ENCODE measurements at places on chromosomes 11 and 22. TPM values are rescaled to one million over a fixed set of nuclear protein-coding genes. Genes with fewer than 3 reads are reported as not detected.

DNA sequence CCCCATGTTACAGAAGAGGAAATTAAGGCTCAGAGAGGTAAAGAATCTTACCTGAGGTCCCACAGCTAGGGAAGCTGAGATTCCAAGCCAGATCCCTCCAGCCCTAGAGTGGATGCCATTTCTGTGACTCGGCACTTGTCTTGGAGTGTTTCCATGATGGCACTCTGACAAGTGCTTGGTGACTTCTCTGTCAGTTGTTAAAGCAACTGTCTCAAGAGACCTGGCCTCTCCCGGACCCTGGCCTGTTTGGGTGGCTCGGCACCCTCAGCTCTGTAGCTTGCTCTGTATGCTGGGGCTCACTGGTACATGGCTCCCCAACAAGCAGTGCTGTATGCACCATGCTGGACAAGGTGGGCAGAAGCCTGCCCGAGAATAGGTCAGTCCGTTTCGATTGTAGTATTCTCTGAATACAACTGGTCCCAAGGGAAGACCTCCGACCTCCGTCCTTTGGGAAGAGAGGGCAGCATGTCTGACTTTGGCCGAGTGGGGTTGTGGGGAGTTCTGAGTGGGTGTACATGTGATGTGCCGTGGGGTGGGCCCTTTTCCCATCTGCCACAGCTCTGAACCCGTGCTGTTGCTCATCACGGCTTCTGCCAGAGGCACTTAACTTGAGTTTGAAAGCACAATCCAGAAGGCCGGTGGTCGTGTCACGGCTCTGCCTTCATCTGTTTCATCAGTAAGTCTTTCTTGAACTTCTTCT is 12.4 kb downstream of the ACO2 start:
- no peaks in the 10 kb centered on the region for H3K27me3 ChIP-seq
- no peak for DNase-seq
- peak overlapping the region; percentile 32 for H3K27ac ChIP-seq
- H3K4me3 ChIP-seq: no peak overlapping the region

Gene SLC17A6
- total RNA-seq: not detected

GRCh38 chr22:29266564-29267461 is 968 bp downstream of the RHBDD3 start:
- H3K4me1 ChIP-seq: peaks cover 26% of the 10 kb centered on the region
- peak overlapping the region; percentile 89 for H3K4me3 ChIP-seq
- H3K36me3 ChIP-seq: no peaks in the 10 kb centered on the region
- H3K27ac ChIP-seq: peak overlapping the region; percentile 100
- H3K27me3 ChIP-seq: no peaks in the 10 kb centered on the region
- DNase-seq: peak; percentile 55

Gene PRG3
- not detected for total RNA-seq

DNA sequence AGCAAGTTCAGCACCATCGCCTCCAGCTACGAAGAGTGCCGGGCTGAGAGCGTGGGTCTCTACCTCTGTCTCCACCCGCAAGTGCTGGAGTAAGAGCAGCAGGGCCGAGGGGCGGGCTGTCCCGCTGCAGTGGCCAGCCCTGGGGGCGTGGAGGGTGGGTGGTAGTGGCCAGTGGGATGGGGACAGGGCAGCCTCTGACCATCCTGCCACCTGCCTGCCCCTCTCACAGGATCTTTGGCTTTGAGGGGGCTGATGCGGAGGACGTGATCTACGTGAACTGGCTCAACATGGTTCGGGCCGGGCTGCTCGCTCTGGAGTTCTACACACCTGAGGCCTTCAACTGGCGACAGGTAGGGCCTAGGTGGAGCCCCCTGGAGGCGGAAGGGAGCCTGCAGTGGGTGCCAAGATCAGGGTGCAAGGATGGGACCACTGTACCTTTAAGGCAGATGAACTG is 15.0 kb upstream of the BBS1 start:
- H3K27ac ChIP-seq: no peak overlapping the region
- H3K4me1 ChIP-seq: no peaks in the 10 kb centered on the region
- DNase-seq: no peak
- no peaks in the 10 kb centered on the region for H3K27me3 ChIP-seq

GRCh38 chr22:40182231-40182835 is 4.6 kb downstream of the TNRC6B start:
- no peak for DNase-seq
- no peak overlapping the region for H3K4me3 ChIP-seq
- no peak overlapping the region for H3K27ac ChIP-seq
- H3K36me3 ChIP-seq: no peaks in the 10 kb centered on the region

DNA sequence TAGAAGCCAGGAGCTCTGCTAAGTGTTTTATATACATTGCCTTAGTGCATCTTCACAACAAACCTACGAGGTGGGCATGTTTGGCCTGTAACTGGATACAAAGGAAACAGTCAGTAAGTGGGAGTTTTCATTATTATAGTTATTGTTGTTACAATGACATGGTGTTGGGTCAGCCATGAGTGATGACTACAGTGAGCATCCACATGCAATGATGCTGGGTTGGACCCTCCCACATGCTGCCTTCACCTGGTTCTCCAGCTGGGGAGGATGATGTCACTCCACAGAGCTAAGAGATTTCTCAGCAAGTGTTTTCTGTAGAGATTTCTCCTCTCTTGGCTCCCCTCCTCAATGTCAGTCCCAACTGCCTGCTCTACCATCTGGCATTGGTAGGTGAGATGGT is 59.3 kb downstream of the EHF start:
- no peak overlapping the region for H3K27ac ChIP-seq
- H3K4me3 ChIP-seq: no peak overlapping the region
- no peaks in the 10 kb centered on the region for H3K36me3 ChIP-seq
- DNase-seq: no peak

GRCh38 chr11:72744474-72744873 is 7.7 kb downstream of the ARAP1 start:
- no peaks in the 10 kb centered on the region for H3K27me3 ChIP-seq
- no peaks in the 10 kb centered on the region for H3K36me3 ChIP-seq
- H3K4me3 ChIP-seq: no peak overlapping the region
- H3K4me1 ChIP-seq: peaks cover 10% of the 10 kb centered on the region
- DNase-seq: no peak

- H3K27ac ChIP-seq: no peak overlapping the region
- H3K36me3 ChIP-seq: no peaks in the 10 kb centered on the region
- DNase-seq: no peak
- H3K4me1 ChIP-seq: peaks cover 11% of the 10 kb centered on the region
Observed at GRCh38 chr11:65412271-65413076, 10.1 kb upstream of the NEAT1 start.

GRCh38 chr22:22022255-22022840 is 39.8 kb upstream of the TOP3B start:
- no peaks in the 10 kb centered on the region for H3K36me3 ChIP-seq
- no peaks in the 10 kb centered on the region for H3K4me1 ChIP-seq
- no peak for DNase-seq

Gene UBQLNL
- 0.19 TPM for total RNA-seq

Gene RBMXL2
- not detected for total RNA-seq

GRCh38 chr11:92948116-92948515 is 21.3 kb upstream of the MTNR1B start:
- no peaks in the 10 kb centered on the region for H3K4me1 ChIP-seq
- no peak overlapping the region for H3K27ac ChIP-seq
- DNase-seq: no peak
- H3K36me3 ChIP-seq: no peaks in the 10 kb centered on the region

Gene HIKESHI
- total RNA-seq: 86.6 TPM

Gene OVOL1
- 0.12 TPM for total RNA-seq

- no peaks in the 10 kb centered on the region for H3K36me3 ChIP-seq
- no peak overlapping the region for H3K27ac ChIP-seq
- no peaks in the 10 kb centered on the region for H3K4me1 ChIP-seq
- H3K4me3 ChIP-seq: no peak overlapping the region
- H3K27me3 ChIP-seq: no peaks in the 10 kb centered on the region
Observed at GRCh38 chr11:1916986-1917522, 2.4 kb upstream of the TNNT3 start.

DNA sequence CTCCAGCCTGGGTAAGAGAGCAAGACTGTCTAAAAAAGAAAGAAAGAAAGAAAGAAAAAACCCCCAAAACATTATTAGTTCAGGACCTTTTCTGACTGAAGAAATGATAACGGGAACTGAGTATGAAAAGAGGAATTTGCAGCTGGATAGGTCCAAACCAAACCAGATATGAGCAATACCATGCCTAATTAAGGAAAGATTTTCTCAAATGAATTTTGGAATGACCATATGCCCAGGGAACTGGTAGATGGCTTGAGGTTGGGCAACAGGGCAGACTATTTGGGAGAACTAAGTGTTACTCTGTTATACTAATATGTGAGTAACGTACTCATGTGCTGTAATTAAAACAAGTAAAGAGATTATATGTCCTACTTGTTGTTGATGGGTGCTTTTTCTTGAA is 186.1 kb downstream of the TMEM135 start:
- no peaks in the 10 kb centered on the region for H3K27me3 ChIP-seq
- no peak overlapping the region for H3K4me3 ChIP-seq
- no peaks in the 10 kb centered on the region for H3K36me3 ChIP-seq

- H3K4me3 ChIP-seq: no peak overlapping the region
- H3K4me1 ChIP-seq: peaks cover 12% of the 10 kb centered on the region
- H3K36me3 ChIP-seq: no peaks in the 10 kb centered on the region
Observed at GRCh38 chr11:14544611-14545010, 24.4 kb upstream of the PSMA1 start.

GRCh38 chr11:63670433-63671321 is 499 bp downstream of the ATL3 start:
- H3K4me1 ChIP-seq: peaks cover 7% of the 10 kb centered on the region
- H3K27ac ChIP-seq: no peak overlapping the region
- peak; percentile 74 for DNase-seq
- H3K36me3 ChIP-seq: no peaks in the 10 kb centered on the region

DNA sequence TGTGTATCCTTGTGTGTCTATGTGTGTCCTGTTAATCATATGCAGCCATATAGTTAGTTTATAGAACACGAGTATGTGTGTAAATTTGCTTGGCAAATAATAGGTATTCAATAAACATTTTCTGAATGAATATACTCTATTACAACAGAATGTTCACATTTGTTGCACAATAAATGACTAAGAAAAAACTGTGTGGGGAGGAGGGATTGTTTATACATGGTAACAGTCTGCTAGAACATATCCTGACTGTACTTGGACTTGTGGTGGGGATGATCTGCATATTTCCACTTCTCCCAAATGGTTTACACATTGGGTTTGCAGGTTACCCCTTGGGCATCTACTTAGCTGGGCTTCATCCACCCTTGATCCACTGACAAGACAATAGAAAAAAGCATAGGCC is 194.6 kb downstream of the INSC start:
- H3K36me3 ChIP-seq: no peaks in the 10 kb centered on the region
- H3K27ac ChIP-seq: no peak overlapping the region

DNA sequence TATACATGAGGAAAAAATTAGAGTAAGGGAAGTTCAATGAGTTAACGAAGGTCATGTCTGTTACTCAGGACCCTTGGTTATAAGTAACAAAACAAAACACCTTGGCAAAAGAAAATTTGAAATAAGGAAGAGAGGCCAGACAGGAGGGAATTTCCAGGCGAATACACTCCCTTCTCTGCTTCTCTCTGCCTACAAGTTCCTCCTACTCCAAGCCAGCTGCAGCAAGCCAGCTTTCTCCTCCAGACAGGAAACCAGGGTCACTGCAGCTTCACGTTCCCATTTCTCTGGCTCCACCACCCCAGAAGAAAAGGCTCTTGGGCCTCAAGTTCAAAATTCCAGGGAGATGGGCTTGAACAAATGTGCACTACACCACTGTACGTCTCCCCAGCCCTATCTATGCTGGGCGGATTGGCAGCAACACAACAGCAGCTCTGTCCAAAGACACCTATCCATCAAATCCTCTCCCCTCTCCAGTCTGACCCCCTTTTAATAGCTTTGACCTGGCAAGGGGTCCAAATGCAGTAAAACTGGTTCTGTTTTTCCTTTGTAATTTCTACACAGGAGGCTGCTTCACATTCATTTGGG is 27.7 kb downstream of the SMCO4 start:
- no peaks in the 10 kb centered on the region for H3K36me3 ChIP-seq
- no peak overlapping the region for H3K27ac ChIP-seq
- H3K4me1 ChIP-seq: peaks cover 44% of the 10 kb centered on the region
- no peak for DNase-seq

Gene OR9Q1
- not detected for total RNA-seq

DNA sequence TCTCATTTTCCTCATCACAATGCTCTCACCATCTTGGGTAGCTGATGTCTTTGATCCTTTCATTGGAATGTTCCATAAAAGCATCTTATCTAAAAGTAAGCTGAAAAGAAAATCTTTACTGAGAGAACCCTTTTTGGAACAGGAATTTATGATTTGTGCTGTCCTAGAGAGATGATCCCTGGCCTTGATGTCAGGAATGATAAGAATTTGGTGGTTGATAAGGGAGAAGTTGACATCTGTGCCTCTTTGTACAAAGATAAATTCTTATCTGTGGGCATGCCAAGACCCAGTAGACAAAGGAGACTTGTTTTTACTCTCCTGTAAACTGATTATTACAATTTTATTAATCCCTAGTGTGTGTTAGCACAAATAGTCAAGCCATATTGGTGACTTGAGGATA is 36.9 kb downstream of the NAALAD2 start:
- no peaks in the 10 kb centered on the region for H3K4me1 ChIP-seq
- DNase-seq: no peak
- no peaks in the 10 kb centered on the region for H3K36me3 ChIP-seq
- H3K27me3 ChIP-seq: no peaks in the 10 kb centered on the region

DNA sequence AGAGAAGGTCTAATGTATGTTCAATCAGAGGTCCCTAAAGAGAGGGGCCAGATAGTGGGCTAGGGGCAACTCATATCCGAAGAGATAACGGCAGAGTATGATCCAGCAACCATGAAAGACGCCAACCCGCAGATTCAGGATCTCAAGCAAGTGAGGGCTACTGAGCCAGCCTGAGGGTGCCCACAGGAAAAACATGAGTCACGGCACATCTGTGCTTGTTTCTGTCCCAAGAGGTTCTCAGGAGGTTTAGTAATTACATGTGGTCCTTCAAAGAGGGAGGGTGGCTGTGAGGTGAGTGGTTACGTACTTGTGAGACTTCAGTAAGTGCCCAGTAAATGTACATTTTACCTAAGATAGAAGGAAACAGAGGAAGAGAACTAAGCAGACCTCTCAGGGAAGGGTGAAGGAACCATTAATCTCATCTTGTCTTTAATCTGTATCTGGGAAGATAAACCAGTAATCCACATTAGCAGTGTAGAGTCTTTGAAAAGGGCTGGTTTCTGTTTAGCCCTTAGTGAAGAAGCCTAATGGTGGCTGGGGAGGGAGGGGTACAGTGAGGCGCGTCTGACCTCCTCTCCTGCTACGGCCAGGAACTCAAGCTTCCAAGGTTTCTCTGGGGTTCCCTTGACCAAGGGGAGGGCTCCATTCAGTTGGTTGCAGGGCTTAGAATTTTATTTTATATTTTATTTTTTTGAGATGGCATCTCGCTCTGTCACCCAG is 10.2 kb downstream of the SIRT3 start:
- H3K27ac ChIP-seq: no peak overlapping the region
- DNase-seq: no peak
- H3K4me1 ChIP-seq: no peaks in the 10 kb centered on the region
- no peak overlapping the region for H3K4me3 ChIP-seq

DNA sequence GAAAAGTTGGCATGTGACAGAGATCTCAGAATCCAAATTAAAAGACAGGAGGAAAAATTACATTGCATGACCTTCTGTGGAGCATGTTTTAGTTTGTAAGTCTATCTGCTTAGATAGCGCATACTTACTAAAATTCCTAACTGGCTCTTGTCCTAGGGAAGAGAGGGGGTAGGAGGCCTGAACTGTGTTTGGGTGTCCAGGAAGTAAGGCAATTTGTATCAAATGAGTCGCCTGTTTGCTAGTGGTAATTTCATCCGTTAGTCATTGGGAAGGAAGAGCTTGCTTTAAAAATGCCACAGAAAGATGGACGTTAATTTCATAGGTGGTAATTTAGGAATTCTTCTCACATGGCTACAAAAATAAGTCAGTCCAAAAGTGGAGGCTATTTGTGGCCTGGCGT is 18.5 kb downstream of the GRK3 start:
- H3K36me3 ChIP-seq: no peaks in the 10 kb centered on the region
- no peak overlapping the region for H3K27ac ChIP-seq
- no peak overlapping the region for H3K4me3 ChIP-seq
- no peaks in the 10 kb centered on the region for H3K4me1 ChIP-seq
- no peak for DNase-seq
- no peaks in the 10 kb centered on the region for H3K27me3 ChIP-seq
